Transverse colon (tissue), 4 donors: ENCODE measurements at places on chromosomes 12 and 14. TPM values are rescaled to one million over a fixed set of nuclear protein-coding genes. Genes with fewer than 3 reads are reported as not detected.

DNA sequence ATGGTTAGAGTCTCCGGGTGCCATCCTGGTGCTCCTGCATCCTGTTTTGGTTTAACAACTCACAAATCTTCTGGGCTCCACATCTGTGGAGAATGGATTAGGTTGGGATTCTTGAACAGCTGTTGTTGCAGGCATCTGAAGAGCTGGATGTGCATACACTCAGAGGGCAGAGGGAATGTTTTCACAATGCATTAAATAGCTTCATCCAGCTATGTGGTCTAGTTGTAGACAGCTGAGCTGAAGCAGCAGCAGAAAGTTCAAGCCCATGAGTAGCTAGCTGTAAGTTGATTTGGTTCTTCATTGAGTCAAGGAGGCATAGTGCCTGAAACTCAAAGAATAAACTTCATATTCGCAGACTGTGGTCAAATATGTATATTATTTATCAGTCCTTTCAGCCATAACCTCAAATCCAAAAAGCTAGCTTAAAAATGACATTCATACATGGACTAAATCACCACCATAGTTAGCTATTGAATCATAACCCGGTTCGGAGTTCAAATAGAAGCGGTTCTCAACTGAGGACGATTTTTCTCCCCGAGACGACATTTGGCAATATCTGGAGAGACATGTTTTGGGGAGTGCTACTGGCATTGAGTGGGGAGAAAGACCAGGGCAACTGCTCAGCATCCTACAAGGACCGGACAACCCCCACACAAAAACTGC is 858 bp upstream of the ANKRD13A start:
- DNase-seq = no peak
- no peak overlapping the region for H3K4me3 ChIP-seq
- no peaks in the 10 kb centered on the region for H3K36me3 ChIP-seq

DNA sequence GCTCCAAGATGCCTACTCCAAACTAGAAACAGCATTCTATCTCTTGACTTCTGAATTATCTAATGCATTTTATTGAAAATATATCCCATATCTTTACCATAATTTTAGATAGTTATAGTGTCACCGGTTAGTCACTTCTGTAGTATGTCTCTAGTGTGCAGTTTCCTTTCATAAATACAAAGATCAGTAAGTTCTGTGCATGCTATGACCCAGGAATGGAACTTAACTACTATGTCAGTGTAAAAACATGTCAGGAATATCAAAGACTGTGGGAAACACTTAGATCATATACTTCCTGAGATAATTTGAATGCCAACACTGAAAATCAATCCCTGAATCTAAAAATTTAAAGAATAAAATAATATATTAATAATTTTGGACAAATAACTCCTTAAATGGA is 237.6 kb downstream of the ATXN7L3B start:
- H3K36me3 ChIP-seq = no peaks in the 10 kb centered on the region
- H3K27ac ChIP-seq = no peak overlapping the region
- DNase-seq = no peak
- H3K27me3 ChIP-seq = no peaks in the 10 kb centered on the region

GLIPR1L1 gene
- total RNA-seq = not detected

DNA sequence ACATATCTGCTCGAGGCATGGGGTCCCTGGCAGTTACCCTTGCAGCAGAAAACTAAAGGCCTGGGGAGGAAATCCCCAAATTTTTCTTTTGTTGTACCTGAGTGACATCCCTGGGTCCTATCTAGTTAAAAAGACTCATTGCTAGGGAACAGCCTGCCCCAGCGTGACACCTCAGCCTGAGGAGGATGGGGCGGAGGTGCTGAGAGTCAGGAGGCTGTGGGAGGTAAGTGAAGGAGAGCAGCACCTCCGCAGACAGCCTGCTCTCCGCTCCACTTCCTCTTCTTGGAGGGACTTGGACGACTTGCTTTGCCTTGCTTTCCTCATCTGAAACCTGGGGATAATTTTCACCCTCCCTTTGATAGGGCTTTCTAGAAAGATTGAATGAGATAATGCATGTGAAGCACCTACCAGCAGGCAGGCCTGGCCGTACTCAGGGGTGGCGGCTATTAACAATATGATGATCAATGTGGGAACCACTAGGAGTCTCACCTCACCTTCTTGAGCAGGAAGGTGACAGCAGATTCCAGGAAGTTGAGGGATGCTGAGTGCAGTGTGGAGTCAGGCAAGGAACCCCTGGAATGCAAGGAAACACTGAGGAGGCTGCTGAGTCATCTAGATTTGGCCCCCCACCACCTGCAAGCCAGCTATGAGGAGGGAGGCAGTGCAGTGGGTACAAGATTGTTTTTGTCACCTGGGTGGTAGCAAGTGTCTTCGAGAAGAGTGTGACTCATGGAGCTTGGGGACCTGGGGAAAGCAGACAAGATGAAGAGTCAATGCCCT is 23.2 kb downstream of the UBE3B start:
- DNase-seq = no peak
- peaks cover 77% of the 10 kb centered on the region for H3K36me3 ChIP-seq
- no peak overlapping the region for H3K4me3 ChIP-seq
- no peak overlapping the region for H3K27ac ChIP-seq
- no peaks in the 10 kb centered on the region for H3K27me3 ChIP-seq
- H3K4me1 ChIP-seq = no peaks in the 10 kb centered on the region

- H3K4me3 ChIP-seq = no peak overlapping the region
- no peak for DNase-seq
- H3K27ac ChIP-seq = no peak overlapping the region
- H3K27me3 ChIP-seq = no peaks in the 10 kb centered on the region
- H3K36me3 ChIP-seq = no peaks in the 10 kb centered on the region
Measured at GRCh38 chr12:113823016-113823415, 143.1 kb downstream of the RBM19 start.

CNTN1 gene
- total RNA-seq = 3.2 TPM
